ENCODE measurements at places on chromosomes 16 and 17.

DNA sequence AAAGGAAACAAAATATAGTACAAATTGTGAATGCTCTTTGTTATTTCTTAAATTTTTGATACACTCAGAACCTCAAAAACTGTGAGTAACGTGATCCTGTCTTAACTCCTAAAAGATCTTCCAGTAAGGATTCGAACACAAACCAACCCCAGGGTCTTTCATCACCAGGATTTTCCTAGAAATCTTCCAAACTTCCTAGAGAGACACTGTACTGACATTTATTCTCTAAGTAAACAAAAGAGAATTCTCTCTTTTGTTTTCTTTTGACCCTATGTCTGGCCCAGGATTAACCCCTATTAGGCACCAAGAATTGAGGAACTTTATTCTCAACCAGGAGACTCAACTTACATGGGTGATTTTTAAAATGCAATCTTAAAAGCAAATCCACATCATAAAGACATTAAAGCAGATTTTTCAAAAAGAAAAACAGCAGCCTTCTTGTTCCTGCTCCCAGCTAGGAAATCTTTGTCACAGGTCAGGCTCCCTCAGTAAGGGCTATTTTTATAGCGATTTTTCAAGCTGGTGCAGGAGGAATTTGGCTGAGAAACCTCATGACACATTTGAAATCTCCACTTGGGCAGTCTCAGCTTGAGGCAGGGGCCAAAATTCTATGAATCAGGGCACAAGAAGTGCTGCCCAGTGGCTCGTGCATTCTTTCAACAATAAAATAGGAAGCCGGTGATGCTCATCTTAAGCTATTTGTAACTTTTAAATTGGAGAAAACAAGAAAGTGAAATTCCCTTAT lies 6.2 kb upstream of the SMG1 start:
- DNase-seq, result no peak

- DNase-seq, result no peak
Observed at GRCh38 chr16:89197633-89198416, 2.5 kb downstream of the SLC22A31 start.

GRCh38 chr17:50270435-50271362 lies 3.6 kb upstream of the TMEM92 start:
- no peak for DNase-seq

DNA sequence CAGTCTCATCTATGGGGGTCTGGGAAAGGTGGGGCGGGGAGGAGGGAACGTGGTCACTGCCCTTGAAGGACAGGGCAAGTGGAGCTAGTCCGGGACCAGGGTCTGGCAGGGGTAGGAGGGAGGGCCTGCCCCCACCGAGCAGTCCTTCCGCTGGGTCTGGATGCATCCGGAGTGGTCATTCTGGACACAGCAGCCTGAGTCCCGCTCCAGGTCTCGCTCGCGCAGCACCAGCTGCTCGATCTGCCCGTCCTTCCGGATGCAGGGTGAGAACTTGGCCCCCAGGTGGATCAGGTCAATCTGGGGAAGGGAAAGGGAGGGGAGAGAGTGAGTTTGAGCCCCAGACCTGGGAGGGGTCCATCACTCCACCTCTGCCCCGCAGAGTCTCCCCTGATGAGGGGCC lies 6.8 kb downstream of the AANAT start:
- DNase-seq, result no peak

DNA sequence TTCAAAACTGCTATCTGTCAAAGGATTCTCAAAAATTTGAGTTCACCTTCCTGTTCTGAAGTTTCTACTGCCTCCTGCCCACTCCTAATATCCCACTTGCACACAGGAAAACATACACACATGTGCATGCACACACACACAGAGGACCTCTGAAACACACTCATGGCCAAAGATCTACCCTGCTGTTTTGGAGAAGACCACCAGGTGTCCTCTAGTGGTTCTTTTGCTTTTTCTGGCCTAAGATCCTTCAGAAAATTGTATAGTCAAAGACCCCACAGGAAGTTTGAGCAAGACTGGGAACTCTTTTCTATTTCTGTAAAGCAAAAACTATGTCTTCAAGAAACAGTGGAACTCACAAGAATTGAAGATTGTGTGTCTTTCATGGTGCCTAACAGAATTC lies 90.2 kb downstream of the CDH8 start:
- DNase-seq, result no peak

- DNase-seq, result no peak
Observed at GRCh38 chr17:43820759-43821158, 12.2 kb downstream of the MPP3 start.

DNA sequence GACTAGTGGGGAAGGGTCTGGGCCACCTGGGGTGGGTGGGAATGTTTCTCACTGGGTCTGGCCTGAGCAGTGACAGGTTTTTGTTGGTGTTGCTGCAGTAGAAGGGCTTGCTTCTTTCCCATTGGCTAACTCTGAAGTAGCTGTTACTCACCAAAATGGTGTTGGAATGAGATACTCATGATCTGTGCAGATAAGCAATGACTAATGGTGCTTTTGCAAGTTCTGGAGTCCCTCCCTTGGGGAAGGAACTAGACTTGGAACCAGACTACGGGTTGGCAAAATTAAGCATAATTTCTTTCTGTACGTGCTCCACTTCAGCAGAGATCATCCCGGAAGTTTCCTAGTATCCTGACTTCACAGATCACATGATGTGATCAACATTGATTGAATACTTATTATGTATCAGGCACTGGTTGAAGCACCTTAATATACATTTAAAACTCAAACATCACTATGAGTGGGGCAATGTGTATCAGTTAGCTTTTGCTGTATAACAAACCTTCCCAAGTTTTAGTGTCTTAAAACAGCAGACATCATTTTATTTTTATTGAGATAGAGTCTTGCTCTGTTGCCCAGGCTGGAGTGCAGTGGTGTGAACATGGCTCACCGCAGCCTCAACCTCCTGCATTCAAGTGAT lies 30.1 kb downstream of the CHP2 start:
- DNase-seq, result no peak

GRCh38 chr17:47717261-47717697 lies 15.8 kb upstream of the TBX21 start:
- DNase-seq, result no peak

DNA sequence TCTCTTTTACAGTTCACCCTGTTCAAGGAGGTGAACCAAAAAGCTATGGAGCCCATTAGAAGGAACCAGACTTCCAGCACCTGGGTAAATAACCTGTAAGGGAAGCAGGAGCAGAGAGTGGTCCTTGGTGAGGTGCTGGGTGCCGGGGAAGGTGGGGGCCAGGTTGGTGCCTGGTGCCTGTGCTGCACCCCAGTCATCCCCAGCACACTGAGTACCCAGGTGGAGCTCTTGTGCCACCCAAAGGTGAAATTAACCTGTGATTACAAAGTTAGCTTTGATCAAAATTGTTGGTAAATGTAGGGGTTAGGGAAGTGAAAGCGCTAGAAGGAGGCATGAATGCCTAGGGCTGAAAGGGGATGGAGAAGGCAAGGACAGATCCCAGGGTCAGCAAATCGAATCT lies 58.6 kb downstream of the CDRT4 start:
- no peak for DNase-seq

- no peak for DNase-seq
Observed at GRCh38 chr17:78421534-78422266, 43.3 kb downstream of the PGS1 start.

GRCh38 chr17:36611345-36612072 lies 10.1 kb downstream of the MRM1 start:
- DNase-seq, result no peak

GRCh38 chr17:5003214-5003867 lies 5.6 kb downstream of the KIF1C start:
- no peak for DNase-seq

- no peak for DNase-seq
Observed at GRCh38 chr17:28940142-28940541, 11.2 kb downstream of the PHF12 start.

DNA sequence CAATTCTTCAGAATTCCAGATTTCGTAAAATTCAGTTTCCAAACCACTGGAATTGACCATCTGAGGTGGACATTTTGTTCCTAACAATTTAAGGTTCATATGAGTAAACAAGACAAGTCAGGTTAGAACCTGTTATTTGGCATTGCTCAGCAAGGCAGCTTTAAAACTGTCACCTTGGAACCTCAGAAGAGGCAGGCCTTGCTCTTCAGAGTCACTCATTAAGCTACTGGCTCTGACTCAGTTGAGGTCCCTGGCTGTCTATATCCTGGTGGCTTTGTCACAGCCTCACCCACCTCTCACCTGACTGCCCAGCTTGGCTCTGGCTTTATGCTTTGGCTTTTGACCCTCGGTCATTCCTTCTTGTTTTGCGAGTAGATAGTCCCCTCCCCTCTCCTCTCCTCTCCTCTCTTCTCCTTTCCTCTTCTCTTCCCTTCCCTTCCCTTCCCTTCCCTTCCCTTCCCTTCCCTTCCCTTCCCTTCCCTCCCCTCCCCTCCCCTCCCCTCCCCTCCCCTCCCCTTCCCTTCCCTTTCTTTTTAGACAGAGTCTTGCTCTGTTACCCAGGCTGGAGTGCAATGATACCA lies 238.4 kb downstream of the SHISA9 start:
- no peak for DNase-seq

DNA sequence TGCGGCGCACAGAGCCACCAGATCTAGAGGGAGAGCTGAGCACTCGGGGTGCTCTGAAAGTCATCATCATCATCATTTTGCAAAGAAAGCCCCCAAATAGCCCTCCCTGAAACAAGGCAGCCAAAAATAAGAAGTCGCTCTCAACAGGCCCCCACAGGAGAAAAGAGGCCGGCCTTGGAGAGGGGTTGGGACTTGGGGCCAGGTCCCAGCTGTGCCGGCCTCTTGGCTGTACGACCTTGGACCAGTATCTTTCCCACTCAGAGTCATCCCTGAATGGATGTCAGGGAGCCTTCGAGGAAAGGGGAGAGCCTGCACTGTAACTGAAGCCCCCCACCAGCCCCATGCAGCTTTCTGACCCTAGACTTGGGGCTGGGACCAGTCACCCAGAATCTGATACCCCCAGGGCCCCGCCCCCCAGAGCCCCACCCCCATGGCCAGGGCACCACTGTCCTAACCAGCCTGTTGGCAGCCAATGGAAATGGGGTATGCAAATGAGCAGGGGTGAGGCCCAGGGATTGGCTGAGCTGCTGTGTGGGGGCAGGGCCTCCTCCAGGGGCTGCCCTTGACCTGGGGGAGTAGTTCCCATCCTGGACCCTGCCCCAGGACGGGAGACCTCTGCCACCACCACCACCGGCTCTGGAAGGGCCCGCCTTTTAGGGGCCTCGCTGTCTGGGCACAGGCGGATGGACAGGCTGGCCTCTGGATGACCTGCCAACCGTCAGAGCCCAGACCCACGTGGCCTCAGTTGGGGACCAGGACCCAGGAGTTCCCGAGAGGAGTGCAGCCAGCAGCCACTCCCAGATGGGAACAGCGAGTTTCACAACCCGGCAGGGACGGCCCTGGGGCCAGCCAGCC lies 15.4 kb downstream of the ZFPM1 start:
- DNase-seq, result no peak

- no peak for DNase-seq
Observed at GRCh38 chr17:39926135-39926587, 1.2 kb downstream of the ORMDL3 start.

DNA sequence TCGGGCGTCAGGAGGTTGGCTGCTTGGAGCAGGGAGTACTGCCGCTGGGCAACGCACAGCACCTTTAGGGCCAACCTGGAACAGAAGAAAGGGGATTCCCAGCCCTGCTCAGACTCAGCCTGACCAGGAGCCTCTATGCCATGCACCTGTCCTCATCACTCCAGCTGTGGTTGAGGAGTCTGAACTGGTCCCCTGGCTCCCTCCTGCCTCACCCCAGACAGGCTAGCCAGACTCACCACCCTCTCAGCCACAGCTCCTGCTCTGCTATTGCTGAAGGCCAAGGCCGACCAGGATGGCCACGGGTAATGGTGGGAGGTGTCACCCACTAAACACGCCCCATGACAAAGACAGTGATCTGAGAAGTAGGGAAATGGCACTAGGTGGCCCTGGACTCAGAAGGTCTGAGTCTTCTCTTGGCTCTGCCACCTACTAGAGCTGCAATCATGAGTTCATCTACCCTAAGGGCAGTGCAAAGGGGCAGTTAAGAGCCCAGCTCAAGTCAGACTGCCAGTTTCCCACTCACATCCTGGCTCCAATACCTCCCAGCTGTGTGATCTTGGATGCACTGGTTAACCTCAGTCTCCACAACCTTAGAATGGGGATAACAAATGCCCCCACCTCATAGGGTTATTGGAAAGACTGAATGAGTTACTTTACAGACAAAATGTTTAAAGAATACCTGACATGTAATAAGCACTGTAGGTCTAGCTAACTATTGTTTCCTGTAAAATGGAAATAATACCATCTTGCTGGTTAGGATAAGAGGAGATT lies 13.8 kb upstream of the GFAP start:
- no peak for DNase-seq

DNA sequence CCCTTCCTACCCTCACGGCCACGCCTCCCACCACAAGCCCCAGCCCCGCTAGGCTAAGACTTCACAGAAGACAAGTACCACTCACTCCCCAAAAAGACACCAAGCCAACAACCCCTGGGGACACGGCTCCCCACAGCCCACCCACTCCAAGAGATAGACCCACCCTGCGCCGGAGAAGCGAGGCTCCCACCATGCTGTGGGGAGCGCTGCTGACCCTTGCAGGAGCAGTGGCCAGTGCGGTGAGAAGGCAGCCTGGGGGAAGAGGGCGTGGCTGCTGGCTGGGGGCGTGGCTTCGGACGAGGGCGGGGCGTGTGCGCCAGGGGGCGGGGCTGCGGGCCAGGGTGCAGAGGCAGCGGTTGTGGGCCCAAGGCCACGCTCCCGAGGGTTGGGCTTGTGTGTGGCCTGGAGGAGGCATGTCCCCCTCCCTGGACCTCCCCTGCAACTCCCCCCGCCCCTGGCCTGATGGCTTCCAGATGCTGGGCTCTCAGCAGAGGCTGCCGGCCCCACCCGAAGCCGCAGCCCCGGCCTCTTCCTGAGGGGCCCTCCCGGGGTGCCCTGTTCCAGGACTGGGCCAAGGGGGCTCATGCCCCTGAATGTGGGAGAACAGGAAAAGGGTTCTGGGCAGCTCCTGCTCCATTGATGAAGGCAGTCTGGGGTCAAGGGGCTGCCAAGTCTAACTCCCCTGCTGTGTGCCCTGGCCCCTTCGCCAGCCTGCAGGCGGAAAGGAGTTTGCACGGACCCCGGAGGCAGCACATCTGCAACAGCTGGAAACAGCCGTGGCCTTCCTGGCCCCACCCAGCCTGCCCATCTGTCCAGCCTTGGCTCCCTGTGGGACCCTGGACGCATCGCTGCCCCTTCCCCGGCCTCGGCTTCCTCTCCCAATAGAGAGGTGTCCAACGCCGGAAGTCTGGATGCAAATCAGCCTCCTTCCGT lies 9.1 kb downstream of the TFAP4 start:
- no peak for DNase-seq

GRCh38 chr17:61668486-61668885 lies 77.5 kb upstream of the NACA2 start:
- DNase-seq, result no peak

- DNase-seq, result no peak
Observed at GRCh38 chr16:87626905-87627304, 24.6 kb downstream of the JPH3 start.
